HCT116 (cell line): ENCODE measurements at places on chromosomes 7 and 10. TPM values are rescaled to one million over a fixed set of nuclear protein-coding genes. Genes with fewer than 3 reads are reported as not detected.
A peak's percentile ranks its signal among the peaks of the same experiment; 100 is the strongest.

HOXA5 gene
- 6.7 TPM for total RNA-seq

PARP12 gene
- 17.7 TPM for total RNA-seq

GRCh38 chr10:11609492-11610093 is 1.9 kb downstream of the USP6NL start:
- no peak for DNase-seq

GRCh38 chr7:143901668-143902331 is at the start of gene TCAF1:
TSS of gene TCAF1 (minus strand) at chr7:143902176. CDS start at chr7:143876608, 25,568 bp downstream.
- peak; percentile 91 for DNase-seq

- DNase-seq, result no peak
These were observed 3.9 kb downstream of the TECTB start for GRCh38 chr10:112286837-112287818.

DNA sequence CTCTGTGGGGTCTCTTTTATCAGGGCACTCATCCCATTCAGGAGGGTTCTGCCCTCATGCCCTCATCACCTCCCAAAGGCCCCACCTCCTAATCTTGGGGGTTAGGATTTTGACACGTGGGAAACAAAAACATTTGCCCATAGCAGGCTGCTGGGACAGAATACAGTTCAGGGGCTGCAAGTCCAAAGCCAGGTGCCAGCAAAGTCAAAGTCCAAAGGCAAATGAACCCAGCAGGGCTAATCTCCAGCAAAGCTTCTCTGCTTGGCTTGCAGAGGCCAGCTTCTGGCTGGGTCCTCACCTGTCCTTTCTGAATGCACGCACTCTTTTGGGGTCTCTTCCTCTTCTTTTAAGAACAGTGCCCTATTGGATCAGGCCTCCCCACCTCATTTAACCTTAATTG is 359.9 kb downstream of the DPP6 start:
- no peak for DNase-seq
